ENCODE measurements at places on chromosomes 4 and X. TPM values are rescaled to one million over a fixed set of nuclear protein-coding genes. Genes with fewer than 3 reads are reported as not detected.

Gene SCD5
- polyA plus RNA-seq, result 0.03 TPM

Gene PNMA6A
- 0.12 TPM for polyA plus RNA-seq

Gene SSX2
- polyA plus RNA-seq, result not detected

Gene GPR82
- polyA plus RNA-seq, result not detected

Gene P2RY4
- polyA plus RNA-seq, result 0.14 TPM

Gene TMSB15B
- 7.6 TPM for polyA plus RNA-seq

Gene ASB9
- not detected for polyA plus RNA-seq

Gene ALAS2
- polyA plus RNA-seq, result not detected

Gene NEUROG2
- not detected for polyA plus RNA-seq

Gene CFP
- polyA plus RNA-seq, result 3.0 TPM

Gene IRAK1
- 96.9 TPM for polyA plus RNA-seq

Gene HSD17B13
- polyA plus RNA-seq, result 0.63 TPM

Gene ADGRL3
- polyA plus RNA-seq, result not detected

Gene ZNF182
- polyA plus RNA-seq, result 4.1 TPM

Gene TAF7L
- polyA plus RNA-seq, result 0.07 TPM

Gene FAM133A
- not detected for polyA plus RNA-seq

Gene XAGE2
- polyA plus RNA-seq, result not detected

Gene DCX
- polyA plus RNA-seq, result not detected

Gene MND1
- not detected for polyA plus RNA-seq

Gene GAGE12E
- polyA plus RNA-seq, result not detected

Gene SOD3
- not detected for polyA plus RNA-seq

Gene SMR3B
- not detected for polyA plus RNA-seq

Gene CFAP47
- not detected for polyA plus RNA-seq

Gene CT45A5
- not detected for polyA plus RNA-seq

Gene VGLL1
- polyA plus RNA-seq, result not detected

Gene SOX3
- not detected for polyA plus RNA-seq

Gene SHISA3
- not detected for polyA plus RNA-seq

Measured in B cell (primary cell).